ENCODE measurements at places on chromosomes 6 and 20. TPM values are rescaled to one million over a fixed set of nuclear protein-coding genes. Genes with fewer than 3 reads are reported as not detected.

GRCh38 chr6:130955755-130956154, 107.3 kb downstream of the EPB41L2 start:
- no peaks in the 10 kb centered on the region for H3K36me3 ChIP-seq
- no peaks in the 10 kb centered on the region for H3K4me1 ChIP-seq
- no peaks in the 10 kb centered on the region for H3K27me3 ChIP-seq
- H3K4me3 ChIP-seq, result no peak overlapping the region
- no peak for DNase-seq

- no peak overlapping the region for H3K4me3 ChIP-seq
- H3K36me3 ChIP-seq, result no peaks in the 10 kb centered on the region
- DNase-seq, result no peak
- H3K4me1 ChIP-seq, result no peaks in the 10 kb centered on the region
Observed at GRCh38 chr6:56372406-56372995, 125.1 kb upstream of the COL21A1 start.

- DNase-seq, result no peak
- H3K4me1 ChIP-seq, result peaks cover 25% of the 10 kb centered on the region
- no peaks in the 10 kb centered on the region for H3K27me3 ChIP-seq
- H3K27ac ChIP-seq, result no peak overlapping the region
- H3K36me3 ChIP-seq, result no peaks in the 10 kb centered on the region
Observed at GRCh38 chr6:90454836-90455427, 131.9 kb downstream of the MAP3K7 start.

Gene NKAIN4
- not detected for total RNA-seq

GRCh38 chr20:38893056-38893564, 33.1 kb upstream of the FAM83D start:
- no peaks in the 10 kb centered on the region for H3K27me3 ChIP-seq
- peak overlapping the region; percentile 35 for H3K4me3 ChIP-seq
- peaks cover 43% of the 10 kb centered on the region for H3K36me3 ChIP-seq
- DNase-seq, result no peak

DNA sequence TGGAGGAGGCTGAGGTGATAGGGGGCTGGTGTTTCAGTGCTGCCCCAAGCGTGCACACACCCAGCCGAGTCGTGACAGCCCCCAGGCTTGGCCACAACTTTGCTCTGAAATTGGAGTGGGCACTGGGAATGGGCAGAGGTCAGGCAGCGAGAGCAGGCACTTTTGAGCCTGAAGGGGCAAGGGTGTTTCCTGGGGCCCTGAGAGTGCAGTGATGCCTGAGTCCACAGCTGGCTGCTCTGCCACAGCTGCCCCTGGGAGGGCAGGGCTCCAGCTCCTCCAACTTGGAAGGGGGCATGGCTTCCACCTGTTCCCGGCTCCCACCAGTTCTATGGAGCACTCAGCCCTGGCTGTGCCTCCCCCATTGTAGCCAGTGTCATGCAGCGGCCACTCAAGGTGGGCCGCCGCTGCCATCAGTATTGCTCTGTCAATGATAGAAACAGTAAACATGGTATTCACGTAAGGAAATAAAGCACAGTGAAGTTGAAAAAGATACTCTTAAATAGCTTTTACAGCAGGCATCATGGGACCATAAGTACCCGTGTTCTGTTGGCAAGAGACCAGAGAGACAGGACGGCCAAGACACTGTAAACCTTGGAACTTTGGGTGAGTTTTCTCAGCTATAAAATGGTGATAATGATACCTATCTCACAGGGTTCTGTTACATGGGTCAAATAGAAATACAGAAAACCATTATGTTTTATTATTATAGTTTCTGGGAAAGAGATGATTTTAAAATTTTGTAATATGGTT, 108.9 kb downstream of the THEMIS start:
- H3K27me3 ChIP-seq, result no peaks in the 10 kb centered on the region
- H3K4me1 ChIP-seq, result no peaks in the 10 kb centered on the region
- no peaks in the 10 kb centered on the region for H3K36me3 ChIP-seq

Gene WFDC12
- not detected for total RNA-seq

Gene CRISP2
- total RNA-seq, result not detected

GRCh38 chr6:108163267-108163643, 2.6 kb upstream of the NR2E1 start:
- DNase-seq, result no peak
- H3K4me3 ChIP-seq, result no peak overlapping the region
- H3K36me3 ChIP-seq, result no peaks in the 10 kb centered on the region
- H3K27me3 ChIP-seq, result peaks cover 60% of the 10 kb centered on the region

DNA sequence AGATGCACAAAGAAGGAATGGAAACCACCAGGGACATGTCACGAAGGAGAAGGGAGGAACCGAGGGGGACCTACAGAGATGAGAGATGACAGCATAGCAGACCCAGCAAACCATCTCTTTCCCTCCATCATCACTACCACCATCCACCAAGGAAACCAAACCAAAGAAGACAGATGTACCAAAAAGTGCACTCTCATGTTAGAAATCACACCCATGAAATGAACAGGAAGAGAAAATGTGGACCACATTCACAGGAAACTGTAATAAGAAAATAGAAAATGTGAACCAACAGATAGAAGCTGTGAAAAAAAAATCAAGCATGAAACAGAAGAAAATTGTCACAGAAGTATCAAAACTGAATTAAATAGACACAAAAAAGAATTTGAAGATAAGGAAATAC, 672.7 kb downstream of the QKI start:
- no peak overlapping the region for H3K27ac ChIP-seq
- no peaks in the 10 kb centered on the region for H3K4me1 ChIP-seq
- H3K4me3 ChIP-seq, result no peak overlapping the region
- no peak for DNase-seq
- H3K27me3 ChIP-seq, result no peaks in the 10 kb centered on the region

Gene MCCD1
- total RNA-seq, result not detected

Gene NOTCH4
- total RNA-seq, result 0.86 TPM

Gene CTCFL
- not detected for total RNA-seq

- no peak overlapping the region for H3K4me3 ChIP-seq
- no peaks in the 10 kb centered on the region for H3K27me3 ChIP-seq
- peak; percentile 72 for DNase-seq
- H3K4me1 ChIP-seq, result peaks cover 15% of the 10 kb centered on the region
Observed at GRCh38 chr6:149190224-149190831, 127.2 kb upstream of the TAB2 start.

DNA sequence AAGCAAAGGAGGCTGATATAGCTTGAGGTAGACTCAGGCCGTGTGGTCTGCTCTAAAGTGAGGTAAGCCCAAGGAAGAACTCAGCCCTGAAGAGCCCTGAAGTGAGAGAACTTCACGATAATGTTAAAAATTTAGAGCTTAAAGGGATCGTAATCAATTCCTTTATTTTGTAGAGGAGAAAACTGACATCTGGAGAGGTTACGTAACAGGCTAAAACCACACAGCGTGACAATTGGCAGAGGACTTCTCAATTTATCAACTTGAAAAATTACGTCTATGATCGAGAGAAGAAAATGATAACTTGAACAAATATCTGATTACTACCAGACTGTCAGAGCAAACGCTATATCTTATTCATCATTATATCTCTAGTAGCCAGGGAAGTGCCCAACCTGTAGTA, 121.8 kb upstream of the FOXO3 start:
- H3K27ac ChIP-seq, result no peak overlapping the region
- H3K4me3 ChIP-seq, result no peak overlapping the region
- H3K36me3 ChIP-seq, result no peaks in the 10 kb centered on the region
- no peaks in the 10 kb centered on the region for H3K27me3 ChIP-seq
- H3K4me1 ChIP-seq, result no peaks in the 10 kb centered on the region

- H3K27ac ChIP-seq, result no peak overlapping the region
- no peak overlapping the region for H3K4me3 ChIP-seq
- peaks cover 3% of the 10 kb centered on the region for H3K27me3 ChIP-seq
- H3K36me3 ChIP-seq, result no peaks in the 10 kb centered on the region
Observed at GRCh38 chr20:51028616-51029212, 5.8 kb upstream of the KCNG1 start.

GRCh38 chr6:36682328-36683144, 4.0 kb downstream of the CDKN1A start:
- H3K4me1 ChIP-seq, result peaks cover 47% of the 10 kb centered on the region
- peak; percentile 81 for DNase-seq
- H3K4me3 ChIP-seq, result peak overlapping the region; percentile 41

DNA sequence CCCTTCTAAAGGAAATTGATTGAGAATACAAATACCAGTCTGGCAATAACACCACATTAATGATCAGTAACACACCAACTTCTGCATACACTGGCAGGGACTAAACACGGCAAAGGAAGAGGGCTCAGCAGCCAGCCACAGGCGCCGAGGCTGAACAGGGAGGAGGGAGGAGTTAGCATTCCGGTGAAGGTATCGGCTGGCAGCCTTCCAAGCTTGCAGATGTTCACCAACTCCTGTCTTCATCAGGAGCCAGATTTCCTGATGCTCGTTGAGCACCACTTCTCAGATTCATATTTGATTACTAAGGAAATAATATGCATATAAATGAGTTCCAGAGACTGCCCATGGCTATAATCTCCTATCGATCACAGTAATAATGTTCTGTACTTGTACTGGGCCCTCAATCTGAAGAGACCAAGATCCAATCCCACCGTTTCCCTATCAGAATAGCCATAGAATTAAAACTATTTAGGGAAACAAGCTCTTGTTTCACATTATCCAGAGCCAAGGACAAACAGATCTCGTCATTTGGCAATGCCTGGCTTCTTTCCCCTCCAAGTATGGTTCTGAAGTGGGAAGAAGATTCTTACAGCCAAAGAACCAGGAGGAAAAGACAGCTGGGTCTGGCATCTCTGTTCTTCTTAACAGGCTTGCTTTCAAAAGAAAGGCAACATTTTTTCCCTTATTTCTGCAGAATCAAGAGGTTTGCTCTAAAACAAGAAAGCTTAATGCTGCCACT, 42.2 kb downstream of the GFOD1 start:
- no peak overlapping the region for H3K27ac ChIP-seq
- H3K27me3 ChIP-seq, result peaks cover 2% of the 10 kb centered on the region
- no peaks in the 10 kb centered on the region for H3K36me3 ChIP-seq
- H3K4me3 ChIP-seq, result no peak overlapping the region
- no peaks in the 10 kb centered on the region for H3K4me1 ChIP-seq

GRCh38 chr6:140533526-140533925, 1159.1 kb upstream of the CITED2 start:
- no peak overlapping the region for H3K27ac ChIP-seq
- no peak overlapping the region for H3K4me3 ChIP-seq
- no peak for DNase-seq
- no peaks in the 10 kb centered on the region for H3K36me3 ChIP-seq
- H3K4me1 ChIP-seq, result no peaks in the 10 kb centered on the region
- no peaks in the 10 kb centered on the region for H3K27me3 ChIP-seq

DNA sequence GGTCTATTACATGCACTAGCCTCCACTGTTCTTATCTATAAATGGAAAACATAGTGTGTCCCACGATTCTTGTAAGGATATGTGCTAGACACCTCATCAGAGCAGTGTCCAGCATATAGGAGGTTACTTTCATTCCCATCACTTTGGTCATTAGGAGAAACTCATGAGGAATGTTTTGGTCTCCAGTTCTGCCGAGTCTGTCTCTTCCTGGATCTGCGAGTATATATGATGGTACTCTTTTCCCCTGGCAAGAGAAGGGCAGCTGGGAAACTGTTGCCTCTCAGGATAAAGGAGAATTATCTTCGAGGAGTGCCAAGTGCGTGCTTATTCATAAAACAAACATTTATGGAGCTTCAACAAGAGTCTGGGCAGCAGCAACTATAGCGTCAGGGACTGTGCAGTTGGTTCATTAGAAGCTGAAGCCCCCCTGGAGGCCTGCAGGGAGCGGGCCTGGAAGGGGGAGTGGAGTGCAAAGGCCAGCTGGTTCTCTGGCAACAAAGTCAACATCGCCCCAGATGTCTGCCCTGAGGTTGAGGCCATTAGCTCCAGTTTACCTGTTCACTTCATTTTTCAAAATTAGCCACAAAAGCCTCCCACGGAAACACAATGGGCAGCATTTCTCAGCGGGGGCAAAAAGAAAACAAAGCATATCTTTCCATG, 811.9 kb downstream of the MAFB start:
- H3K4me1 ChIP-seq, result no peaks in the 10 kb centered on the region
- no peak for DNase-seq
- H3K4me3 ChIP-seq, result no peak overlapping the region
- no peaks in the 10 kb centered on the region for H3K27me3 ChIP-seq

Gene LZTS3
- 24.2 TPM for total RNA-seq

DNA sequence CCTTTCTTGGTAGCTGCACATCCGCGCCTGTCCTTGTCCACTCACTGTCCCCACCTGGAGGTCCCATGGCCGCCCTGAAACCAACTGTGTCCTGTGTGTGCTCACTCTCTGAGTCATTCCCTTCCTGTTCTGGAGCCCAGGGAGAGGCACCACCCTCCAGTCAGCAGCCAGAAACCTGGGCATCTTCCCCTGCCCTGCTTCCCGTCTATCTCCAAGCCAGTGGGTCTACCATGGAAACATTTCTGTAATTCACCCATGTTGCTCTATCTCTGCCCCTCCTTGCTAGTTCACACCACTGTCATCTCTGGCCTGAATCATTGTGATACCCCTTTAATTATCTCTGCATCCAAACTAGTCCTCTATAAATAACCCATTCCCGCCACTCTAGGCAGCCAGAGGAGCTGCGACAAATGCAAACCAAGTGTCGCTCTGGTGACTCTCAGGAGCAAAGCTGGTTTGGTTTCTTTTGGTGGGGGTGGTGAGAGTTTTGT, 28.8 kb upstream of the SYNJ2 start:
- DNase-seq, result no peak
- no peak overlapping the region for H3K4me3 ChIP-seq
- no peaks in the 10 kb centered on the region for H3K4me1 ChIP-seq
- H3K27ac ChIP-seq, result no peak overlapping the region
- no peaks in the 10 kb centered on the region for H3K36me3 ChIP-seq

Gene PPARD
- 37.3 TPM for total RNA-seq

Gene PLG
- not detected for total RNA-seq

Gene MUC21
- not detected for total RNA-seq

Gene AAR2
- total RNA-seq, result 18.0 TPM

DNA sequence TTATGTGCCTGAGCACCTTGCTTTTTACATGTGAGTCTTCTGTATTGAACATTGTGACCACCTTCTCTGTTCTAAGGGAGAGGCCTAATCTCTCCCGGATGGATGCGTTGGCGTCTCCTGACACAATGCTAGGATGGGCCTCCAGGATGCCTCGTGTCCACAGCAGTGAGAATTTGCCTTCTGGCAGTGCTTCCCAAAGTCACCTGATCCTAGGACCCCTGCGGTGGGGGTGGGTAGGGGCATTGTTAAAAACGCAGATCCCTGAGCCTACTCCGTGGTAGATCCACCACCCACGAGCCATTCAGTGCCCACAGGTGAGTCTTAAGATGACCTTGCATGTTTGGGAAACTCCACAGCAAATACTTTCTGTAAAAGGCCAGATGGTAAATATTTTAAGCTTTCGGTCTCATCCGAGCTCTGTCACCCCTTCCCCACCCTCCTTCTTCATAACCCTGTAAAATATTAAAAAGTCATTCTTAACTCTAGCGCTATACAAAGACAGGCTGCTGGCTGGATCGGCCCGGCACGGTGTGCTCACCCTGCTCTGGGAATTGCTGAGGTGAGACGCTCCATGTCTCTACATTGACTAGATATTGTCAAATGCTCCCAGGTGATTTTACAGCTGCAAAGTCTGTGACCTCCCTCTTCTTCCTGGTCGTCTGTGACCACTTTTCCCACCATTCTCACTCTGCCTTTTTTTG, 106.7 kb upstream of the IYD start:
- H3K36me3 ChIP-seq, result no peaks in the 10 kb centered on the region
- H3K27me3 ChIP-seq, result no peaks in the 10 kb centered on the region
- no peak overlapping the region for H3K27ac ChIP-seq
- DNase-seq, result no peak
- H3K4me3 ChIP-seq, result no peak overlapping the region

Gene HMGCLL1
- not detected for total RNA-seq

Measured in CD4-positive, CD25-positive, alpha-beta regulatory T cell (primary cell).